H9 (cell line): ENCODE measurements at places on chromosomes 16 and 17.
A peak's percentile ranks its signal among the peaks of the same experiment; 100 is the strongest.

DNA sequence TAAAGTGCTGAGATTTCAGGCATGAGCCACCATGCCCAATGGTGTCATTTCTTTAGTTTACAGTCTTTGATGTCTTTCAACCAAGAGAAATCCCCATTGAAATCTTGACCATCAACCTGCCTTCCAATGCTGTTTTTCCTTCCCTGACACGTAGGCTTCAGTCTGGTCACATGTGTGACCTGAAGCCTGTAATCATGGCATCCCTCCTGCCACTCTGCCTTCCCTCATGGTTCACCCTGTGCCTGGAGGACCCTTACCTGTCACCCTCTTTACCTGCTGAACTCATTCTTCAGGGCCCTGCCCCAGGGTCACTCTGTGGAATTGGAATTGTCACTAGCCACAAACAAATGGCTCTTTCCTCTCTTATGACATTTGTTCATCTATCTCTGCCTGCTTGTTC, 18.1 kb upstream of the ARHGAP23 start:
- no peak for DNase-seq

DNA sequence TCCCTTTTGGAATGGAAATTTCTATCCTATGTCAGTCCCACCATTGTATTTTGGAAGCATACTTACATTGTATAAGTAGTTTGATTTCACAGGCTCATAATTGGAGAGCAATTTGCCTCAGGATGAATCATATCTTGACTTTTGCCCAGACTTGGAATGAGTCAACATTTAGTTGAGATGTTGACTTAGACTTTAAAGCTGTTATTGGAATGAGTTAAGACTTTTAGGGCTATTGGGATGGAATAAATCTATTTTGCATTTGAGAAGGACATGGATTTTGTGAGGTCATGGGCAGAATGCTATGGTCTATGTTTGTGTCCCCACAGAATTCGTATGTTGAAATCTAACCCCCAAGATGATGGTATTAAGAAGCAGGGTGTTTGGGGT, 12.2 kb upstream of the ZNF594 start:
- DNase-seq: no peak

- no peak for DNase-seq
These were observed 31.4 kb upstream of the CNEP1R1 start for GRCh38 chr16:49993579-49993978.

GRCh38 chr17:78748048-78748729, 33.9 kb downstream of the CYTH1 start:
- DNase-seq: no peak

GRCh38 chr16:3058139-3059030, 7.1 kb upstream of the IL32 start:
- peak; percentile 85 for DNase-seq

DNA sequence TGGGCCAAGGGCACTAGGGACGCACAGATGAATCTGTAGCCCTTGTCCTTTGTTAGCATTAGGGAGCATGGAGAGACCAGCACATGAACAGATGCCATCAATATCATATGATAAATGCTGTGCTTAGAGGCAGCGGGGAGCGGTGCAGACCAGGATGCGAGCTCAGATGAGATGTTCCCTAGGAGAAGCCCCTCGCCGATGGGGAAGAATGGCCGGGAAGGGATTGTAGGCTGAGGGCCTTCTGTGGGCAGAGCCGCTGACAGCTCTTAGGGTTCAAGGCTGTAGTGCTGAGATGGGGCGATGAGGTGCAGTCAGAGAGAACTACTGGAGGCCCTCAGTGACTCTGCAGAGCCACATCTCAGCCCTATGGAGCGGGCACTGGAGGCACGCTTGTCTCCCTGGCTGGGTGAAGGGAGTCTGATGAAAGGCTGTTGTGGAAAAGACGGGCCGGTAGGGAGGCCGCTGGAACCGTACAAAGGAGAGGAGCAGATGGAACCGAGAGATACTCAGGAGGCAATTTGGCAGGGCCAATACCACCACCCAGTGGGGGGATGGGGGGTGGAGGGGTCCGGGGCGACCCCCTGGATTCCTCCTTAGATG, 66.3 kb upstream of the ENDOV start:
- DNase-seq: no peak
